PC-3 (cell line): ENCODE measurements at places on chromosomes 5 and 9. TPM values are rescaled to one million over a fixed set of nuclear protein-coding genes. Genes with fewer than 3 reads are reported as not detected.

The TEK gene
- 0.07 TPM in 1 of 2 replicates, not detected in the other for total RNA-seq

The KIF20A gene
- total RNA-seq: 55.5 and 59.0 TPM in 2 replicates

The IFNB1 gene
- total RNA-seq: not detected in 2 replicates

The AFAP1L1 gene
- 19.6 and 22.3 TPM in 2 replicates for total RNA-seq

The ANKRD20A1 gene
- total RNA-seq: 0.07 TPM in 1 of 2 replicates, not detected in the other

The CARD9 gene
- total RNA-seq: 0.52 and 1.1 TPM in 2 replicates

The AGXT2 gene
- total RNA-seq: not detected in 2 replicates

The COL15A1 gene
- 0.04 and 0.86 TPM in 2 replicates for total RNA-seq

The FBN2 gene
- total RNA-seq: 45.2 and 51.8 TPM in 2 replicates
